ENCODE measurements at places on chromosomes 11 and 22.

GRCh38 chr11:1568441-1568911 is 3.6 kb downstream of the DUSP8 start:
- no peak for DNase-seq

GRCh38 chr22:49010070-49010863 is 817.4 kb downstream of the BRD1 start:
- DNase-seq = no peak

DNA sequence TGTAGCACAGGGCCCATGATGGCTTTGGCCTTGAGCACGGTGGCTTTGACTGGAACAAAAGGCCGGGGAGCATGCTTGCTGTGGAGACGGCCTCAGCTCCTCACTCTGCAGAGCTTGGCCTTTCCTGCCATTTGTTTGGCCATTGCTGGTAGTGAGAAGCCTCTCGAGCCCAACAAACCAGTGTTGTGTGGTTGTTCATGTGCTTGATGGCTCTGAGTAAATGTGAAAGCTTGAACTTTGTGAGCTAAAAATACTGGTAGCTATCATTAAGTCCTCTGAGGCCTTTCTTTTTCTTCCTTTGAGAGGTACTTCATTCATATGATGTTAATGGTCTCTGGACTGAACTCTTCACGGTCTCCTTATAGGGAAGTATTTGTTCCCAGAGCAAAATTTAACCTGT is 39.6 kb downstream of the NAT10 start:
- no peak for DNase-seq

DNA sequence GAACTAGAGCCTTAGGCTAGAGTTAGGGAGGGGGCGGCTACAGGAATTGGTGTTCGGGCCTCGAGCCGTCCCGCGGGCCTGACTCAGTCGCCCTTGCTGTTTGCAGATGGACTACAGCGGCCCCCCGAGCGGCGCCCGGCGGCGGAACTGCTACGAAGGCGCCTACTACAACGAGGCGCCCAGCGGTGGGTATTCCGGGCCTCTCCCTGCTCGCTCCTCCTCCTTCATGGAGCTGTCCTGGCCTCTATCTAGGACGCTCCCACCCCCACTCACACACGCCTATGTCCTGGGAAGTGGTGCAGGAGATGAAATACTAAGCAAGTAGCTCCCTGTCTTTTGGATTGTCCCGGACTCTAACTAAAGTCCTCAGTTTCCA is 1.4 kb downstream of the MYOD1 start:
- DNase-seq = no peak

DNA sequence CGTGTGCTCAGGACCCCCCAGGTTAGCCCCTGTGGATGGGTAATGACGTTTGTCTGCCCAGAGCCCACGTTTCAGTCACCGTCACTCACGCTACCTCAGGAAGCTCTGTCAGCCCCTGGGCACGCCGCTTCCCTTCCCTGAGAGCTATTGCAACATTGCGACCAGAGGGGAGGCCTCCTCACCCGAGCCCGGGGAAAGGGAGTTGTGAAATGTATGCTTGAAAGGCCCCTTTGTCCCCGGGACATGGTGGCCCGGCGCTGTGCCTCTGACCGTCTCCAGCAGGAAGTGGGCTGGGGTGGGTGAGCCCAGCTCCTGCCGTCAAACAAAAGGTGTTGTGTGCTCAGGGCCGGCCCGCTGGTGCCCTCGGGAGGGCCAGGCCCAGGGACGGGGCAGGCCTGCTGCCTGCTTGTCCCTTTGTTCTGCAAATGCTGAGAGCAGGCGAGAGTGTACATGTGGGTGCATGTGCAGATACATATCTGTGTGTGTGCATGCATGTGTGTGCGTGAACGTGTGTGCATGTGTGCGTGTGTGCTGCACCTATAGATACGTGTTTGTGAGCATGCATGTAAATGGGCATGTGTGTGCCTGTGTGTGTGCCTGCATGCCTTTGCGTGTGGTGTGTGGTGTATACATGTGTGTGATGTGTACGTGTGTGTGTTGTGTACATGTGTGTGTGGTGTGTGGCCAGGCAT is 1125.0 kb downstream of the BRD1 start:
- no peak for DNase-seq

- no peak for DNase-seq
Observed at GRCh38 chr11:108218912-108219783, 3.3 kb downstream of the NPAT start.

DNA sequence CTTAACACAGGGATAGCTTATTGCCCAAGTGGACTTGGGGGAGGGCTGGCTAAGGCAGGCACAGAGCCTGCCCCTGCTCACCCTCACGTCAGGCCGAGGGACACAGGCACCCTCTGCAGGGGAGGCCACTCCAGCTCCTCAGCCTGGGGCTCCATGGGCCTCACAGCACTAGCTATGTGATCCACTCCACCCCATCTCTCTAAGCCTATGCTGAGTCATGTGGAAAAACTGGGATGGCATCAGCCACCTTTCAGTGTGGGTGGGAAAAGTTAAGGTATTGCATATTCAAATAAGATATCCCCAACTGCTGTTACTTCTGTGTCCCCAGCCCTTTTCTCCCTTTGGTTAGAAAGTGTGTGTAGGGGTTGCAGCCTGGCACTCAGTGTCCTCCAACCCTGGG is 22.3 kb downstream of the RANGAP1 start:
- no peak for DNase-seq

GRCh38 chr11:62067741-62068140 is 56.1 kb upstream of the INCENP start:
- DNase-seq = no peak

GRCh38 chr22:37373451-37373850 is 53.8 kb downstream of the ELFN2 start:
- no peak for DNase-seq

DNA sequence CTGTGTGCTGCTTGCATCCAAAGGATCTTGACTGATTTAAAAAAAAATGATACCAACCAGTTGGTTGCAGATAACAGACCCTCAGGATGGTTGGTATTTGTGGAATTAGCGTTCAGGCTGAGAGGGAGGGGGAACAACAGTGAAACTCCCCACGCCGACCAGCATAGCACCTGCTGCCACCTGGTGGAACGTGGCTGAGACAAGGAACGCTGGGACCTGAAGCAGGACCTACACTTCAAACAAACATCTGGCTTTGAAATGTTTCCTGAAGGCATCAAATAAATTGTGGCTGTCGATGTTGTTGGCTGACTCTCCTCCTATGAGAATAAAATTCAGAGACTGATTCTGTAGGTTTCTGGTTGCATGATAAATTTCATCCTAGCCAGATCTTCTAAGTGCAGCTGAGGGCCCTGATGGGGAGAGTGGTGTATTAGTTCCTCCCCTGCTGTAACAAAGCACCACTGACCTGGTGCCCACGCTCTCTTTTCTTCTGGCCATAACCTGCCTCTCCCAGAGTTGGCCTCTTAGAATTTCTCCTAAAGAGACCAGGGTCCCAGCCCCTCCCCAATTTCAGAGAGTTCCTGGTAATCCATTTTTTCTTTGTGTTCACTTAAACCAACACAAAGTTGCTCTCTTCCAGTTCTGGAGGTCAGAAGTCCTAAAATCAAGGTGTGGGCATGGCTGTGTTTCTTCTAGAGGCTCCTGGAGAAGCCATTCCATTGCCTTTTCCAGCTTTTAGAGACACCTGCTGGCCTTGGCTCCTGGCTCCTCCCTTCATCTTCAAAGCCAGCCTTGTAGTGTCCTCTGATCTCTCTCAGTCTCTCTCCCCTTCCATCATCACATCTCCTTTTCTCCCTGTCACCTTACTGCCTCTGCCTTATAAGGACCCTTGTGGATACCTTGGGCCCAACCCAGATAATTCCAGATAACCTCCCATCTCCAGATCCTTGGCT is 17.3 kb downstream of the APOL2 start:
- peak; percentile 21 for DNase-seq

GRCh38 chr22:32569956-32570355 is 95.3 kb downstream of the FBXO7 start:
- DNase-seq = no peak

DNA sequence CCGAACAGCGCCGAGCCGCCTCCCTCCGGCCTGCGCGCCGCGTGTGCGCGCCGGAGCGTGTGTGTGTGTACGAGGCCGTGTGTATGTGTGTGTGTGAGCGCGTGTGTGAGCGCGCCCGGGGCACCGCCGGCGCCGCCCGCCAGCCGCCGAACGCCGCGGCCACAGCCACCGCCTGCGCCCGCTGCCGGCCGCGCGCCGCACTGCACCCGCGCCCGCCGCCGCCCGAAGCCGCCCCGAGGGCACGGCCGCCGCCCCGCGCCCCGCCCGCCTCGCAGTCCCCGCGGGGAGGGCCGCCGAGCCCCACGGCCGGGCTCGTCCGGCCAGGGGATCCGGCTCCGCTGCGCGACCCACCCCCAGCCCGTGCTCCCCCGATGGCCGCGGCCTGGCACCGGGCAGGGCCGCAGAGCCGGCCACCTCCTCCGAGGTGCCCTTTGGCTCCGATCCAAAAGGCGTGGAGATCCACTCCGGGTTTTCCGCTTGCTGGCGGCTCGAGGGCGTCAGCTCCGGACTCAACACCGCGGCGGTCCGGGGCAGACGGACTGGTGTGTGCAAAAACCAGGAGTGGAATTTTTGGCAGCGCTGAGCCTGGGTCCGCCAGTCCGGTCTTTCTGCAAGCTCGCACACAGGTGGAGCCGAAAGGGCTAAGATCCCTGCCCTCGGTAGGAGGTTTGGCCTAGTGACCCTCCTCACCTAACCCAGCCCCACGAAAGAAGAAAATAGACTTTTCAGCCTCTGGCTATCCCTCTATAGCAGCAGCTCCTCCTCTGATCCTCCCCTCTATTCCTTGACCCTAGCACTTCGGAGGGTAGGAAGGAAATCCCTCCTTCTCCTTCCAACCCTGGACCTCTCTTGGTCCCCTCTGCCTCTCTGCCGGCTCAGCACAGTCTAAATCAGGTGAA is at the start of gene SYT7:
Gene SYT7, minus strand, starts transcription at position 47 of the 899 bp plus-strand sequence. CDS start 256 bp downstream, outside the sequence.
- peak; percentile 91 for DNase-seq

GRCh38 chr11:132888226-132888625 is 644.1 kb downstream of the OPCML start:
- DNase-seq = no peak

- no peak for DNase-seq
Observed at GRCh38 chr11:79044201-79044600, 396.6 kb downstream of the TENM4 start.

DNA sequence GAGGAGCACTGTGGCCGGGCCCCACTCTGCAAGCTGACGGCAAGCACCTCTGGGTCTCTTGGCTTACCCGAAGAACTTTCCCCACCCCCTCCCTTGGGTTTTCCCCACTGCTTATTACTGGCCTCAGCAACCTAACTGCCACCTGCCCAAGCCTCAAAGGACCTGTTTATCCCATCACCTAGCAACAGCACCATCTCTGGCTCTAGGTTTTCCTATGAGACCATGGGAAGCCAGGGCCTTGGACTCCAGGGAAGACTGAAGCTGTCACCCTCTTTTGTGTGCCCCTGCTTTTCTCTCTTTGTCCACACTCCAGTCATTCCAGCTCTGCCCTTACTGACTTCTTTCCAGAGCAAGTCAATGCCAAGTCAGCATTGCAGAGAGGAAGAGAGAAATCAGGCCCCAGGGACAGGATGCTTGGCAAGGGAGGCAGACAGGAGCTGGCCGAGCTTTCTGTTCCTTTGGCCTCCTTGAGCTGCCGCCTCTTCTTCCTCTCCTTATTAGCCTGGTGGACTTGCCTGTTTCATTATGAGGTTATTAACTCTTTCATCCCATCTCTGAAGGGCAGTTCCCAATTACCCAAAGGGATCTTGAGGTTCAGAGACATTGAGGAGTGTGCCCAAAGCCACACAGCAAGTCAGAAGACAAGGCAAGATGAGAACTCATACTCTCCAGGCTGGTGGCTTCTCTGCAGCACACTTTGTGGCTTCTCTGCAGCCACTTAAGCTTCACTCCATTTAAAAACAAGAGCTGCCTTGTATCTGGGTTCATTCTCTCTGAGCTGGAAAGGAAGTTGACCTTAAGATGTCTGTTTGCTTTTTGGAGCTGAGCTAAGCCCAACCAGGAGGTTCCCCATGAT is at the start of gene SMIM35:
Gene SMIM35, minus strand, starts transcription at position 51 of the 856 bp plus-strand sequence. CDS start 206 bp downstream, outside the sequence.
- DNase-seq = no peak

- DNase-seq = no peak
Observed at GRCh38 chr11:118785362-118785761, 5.6 kb downstream of the DDX6 start.

DNA sequence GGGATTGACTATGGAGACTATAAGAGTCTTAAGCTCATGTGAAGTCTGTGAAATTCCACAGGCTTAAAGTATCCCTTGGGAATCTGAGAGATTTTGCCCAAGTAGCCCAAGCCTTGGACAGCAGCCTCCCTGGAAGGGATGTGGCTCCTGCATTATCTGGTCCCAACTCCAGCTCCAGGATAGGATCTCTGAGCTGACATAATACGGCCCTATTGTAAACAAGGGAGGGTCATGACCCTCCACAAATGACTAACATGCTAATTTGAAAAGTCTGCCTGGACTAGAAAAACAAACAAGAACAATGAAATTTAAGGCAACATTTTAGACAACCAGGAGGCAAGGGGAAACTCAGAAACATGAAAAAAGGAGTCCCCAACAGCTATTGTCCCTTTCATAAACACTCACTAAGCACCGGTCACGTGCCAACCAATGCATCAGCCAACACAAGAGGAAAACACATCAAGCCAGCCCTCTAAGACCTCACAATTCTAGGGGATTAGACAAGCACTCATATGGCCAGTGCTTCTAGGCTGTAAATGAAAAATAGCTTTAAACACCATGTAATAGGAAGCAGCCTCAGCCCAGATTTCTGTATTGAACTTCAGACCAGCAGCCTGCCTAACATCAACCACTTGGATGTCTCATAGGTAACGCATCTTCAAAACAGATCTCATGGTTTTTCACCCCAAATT is 101.2 kb upstream of the TIMP3 start:
- no peak for DNase-seq

GRCh38 chr11:43723617-43724016 is 43.1 kb downstream of the HSD17B12 start:
- DNase-seq = no peak

DNA sequence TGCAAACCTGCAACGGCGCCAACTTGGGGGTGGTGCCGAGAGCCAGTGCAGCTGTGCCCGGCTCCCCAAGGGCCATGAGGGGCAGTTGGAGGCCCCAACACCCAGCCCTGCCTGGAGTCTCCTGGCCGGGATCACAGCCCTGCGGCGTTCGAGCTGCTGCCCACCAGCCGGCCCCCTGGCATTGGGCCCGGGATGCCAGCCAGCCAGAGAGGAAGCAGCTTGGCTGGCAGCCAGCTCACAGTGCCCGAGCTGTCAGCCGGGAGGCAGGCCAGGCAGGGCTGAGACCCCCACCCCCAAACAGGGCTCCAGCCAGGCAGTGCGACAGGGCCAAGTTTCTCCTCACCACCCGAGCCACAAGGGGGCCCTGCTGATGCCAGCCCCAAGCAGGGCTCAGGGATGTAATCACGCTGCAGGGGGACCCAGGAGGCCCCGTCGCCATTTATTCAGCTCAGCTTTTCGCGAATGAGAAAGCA is 26.0 kb upstream of the TCF20 start:
- DNase-seq = no peak

GRCh38 chr11:991711-992307 is 44.7 kb downstream of the MUC6 start:
- no peak for DNase-seq

Data from stimulated activated naive CD4-positive, alpha-beta T cell treated with Interleukin-2 at 50 U/mL for 16 hours (primary cell).